ENCODE measurements at places on chromosomes 11 and 22. TPM values are rescaled to one million over a fixed set of nuclear protein-coding genes. Genes with fewer than 3 reads are reported as not detected.
A peak's percentile ranks its signal among the peaks of the same experiment; 100 is the strongest.

- peak overlapping the region; percentile 15 for H3K4me3 ChIP-seq
- DNase-seq: peak; percentile 95
- no peaks in the 10 kb centered on the region for H3K27me3 ChIP-seq
- H3K4me1 ChIP-seq: peaks cover 28% of the 10 kb centered on the region
Measured at GRCh38 chr11:29282088-29282487, 734.7 kb downstream of the KCNA4 start.

Gene HOATZ
- not detected for total RNA-seq

Gene INS
- not detected for total RNA-seq

GRCh38 chr11:67055812-67056211 is 835 bp upstream of the RHOD start:
- H3K27ac ChIP-seq: peak overlapping the region; percentile 98
- DNase-seq: peak; percentile 70
- H3K27me3 ChIP-seq: no peaks in the 10 kb centered on the region
- no peaks in the 10 kb centered on the region for H3K36me3 ChIP-seq
- peaks cover 48% of the 10 kb centered on the region for H3K4me1 ChIP-seq

- no peak overlapping the region for H3K27ac ChIP-seq
- no peaks in the 10 kb centered on the region for H3K36me3 ChIP-seq
- H3K4me3 ChIP-seq: no peak overlapping the region
Measured at GRCh38 chr11:80054582-80055165, 613.8 kb upstream of the TENM4 start.

Gene APOL6
- 6.7 TPM for total RNA-seq

DNA sequence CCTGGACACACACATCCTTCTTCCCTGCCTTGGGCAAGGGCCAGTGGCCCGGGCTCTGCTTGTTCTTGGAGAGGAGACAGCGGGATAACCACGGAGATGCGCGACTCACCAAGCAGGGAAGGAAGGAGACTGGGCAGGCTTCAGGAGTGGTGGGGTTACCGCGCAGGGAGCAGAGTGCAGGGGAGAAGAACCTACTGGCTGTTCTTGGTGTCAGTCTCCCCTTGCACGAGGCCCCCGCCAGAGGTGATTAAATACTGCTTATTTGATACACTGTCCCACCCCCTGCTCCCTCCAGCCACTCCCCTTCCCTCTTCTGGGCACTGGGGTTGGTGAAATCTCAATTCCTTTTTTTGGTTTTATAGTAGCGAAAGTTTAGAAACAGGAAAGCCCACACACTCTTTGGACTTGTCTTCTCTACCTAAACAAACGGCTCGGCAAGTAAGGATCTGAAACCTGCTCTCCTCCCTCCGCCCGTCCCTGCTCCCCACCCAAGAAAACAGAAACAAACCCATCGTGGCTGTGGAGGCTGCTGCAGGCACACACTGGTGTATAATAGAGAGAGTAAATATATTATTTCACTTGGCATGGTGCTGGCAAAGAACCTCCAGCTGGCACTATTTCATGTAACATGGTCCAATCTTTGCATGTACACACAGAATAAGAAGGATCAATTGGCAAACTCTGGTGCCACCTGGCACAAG is 10.8 kb downstream of the LARGE2 start:
- no peak overlapping the region for H3K4me3 ChIP-seq
- no peaks in the 10 kb centered on the region for H3K27me3 ChIP-seq
- no peak overlapping the region for H3K27ac ChIP-seq
- H3K4me1 ChIP-seq: peaks cover 7% of the 10 kb centered on the region
- peak; percentile 21 for DNase-seq
- H3K36me3 ChIP-seq: no peaks in the 10 kb centered on the region

- H3K4me3 ChIP-seq: peak overlapping the region; percentile 90
- peaks cover 17% of the 10 kb centered on the region for H3K4me1 ChIP-seq
- no peak overlapping the region for H3K27ac ChIP-seq
- H3K36me3 ChIP-seq: no peaks in the 10 kb centered on the region
Measured at GRCh38 chr22:21866833-21867527, 465 bp downstream of the MAPK1 start.

Gene PKDREJ
- total RNA-seq: not detected

Gene FAM181B
- 0.23 TPM for total RNA-seq

Gene SCUBE1
- not detected for total RNA-seq

GRCh38 chr11:17850336-17850735 is 115.8 kb downstream of the KCNC1 start:
- no peak overlapping the region for H3K27ac ChIP-seq
- H3K4me1 ChIP-seq: peaks cover 26% of the 10 kb centered on the region
- no peaks in the 10 kb centered on the region for H3K27me3 ChIP-seq
- DNase-seq: no peak
- H3K4me3 ChIP-seq: no peak overlapping the region

- H3K36me3 ChIP-seq: no peaks in the 10 kb centered on the region
- H3K27ac ChIP-seq: no peak overlapping the region
- no peaks in the 10 kb centered on the region for H3K4me1 ChIP-seq
- no peak overlapping the region for H3K4me3 ChIP-seq
- DNase-seq: peak; percentile 30
Measured at GRCh38 chr11:133134314-133135173, 397.8 kb downstream of the OPCML start.

GRCh38 chr22:30420347-30421125 is 5.0 kb upstream of the MTFP1 start:
- peaks cover 46% of the 10 kb centered on the region for H3K4me1 ChIP-seq
- peak overlapping the region; percentile 95 for H3K27ac ChIP-seq
- DNase-seq: peak; percentile 59

GRCh38 chr22:48926136-48926535 is 901.5 kb downstream of the BRD1 start:
- H3K4me1 ChIP-seq: no peaks in the 10 kb centered on the region
- no peak overlapping the region for H3K4me3 ChIP-seq

GRCh38 chr11:64252003-64252872 is 908 bp downstream of the PLCB3 start:
- DNase-seq: peak; percentile 77
- peak overlapping the region; percentile 85 for H3K4me3 ChIP-seq
- peaks cover 31% of the 10 kb centered on the region for H3K4me1 ChIP-seq

Gene AIFM3
- 1.5 TPM for total RNA-seq

Gene BSX
- total RNA-seq: not detected

DNA sequence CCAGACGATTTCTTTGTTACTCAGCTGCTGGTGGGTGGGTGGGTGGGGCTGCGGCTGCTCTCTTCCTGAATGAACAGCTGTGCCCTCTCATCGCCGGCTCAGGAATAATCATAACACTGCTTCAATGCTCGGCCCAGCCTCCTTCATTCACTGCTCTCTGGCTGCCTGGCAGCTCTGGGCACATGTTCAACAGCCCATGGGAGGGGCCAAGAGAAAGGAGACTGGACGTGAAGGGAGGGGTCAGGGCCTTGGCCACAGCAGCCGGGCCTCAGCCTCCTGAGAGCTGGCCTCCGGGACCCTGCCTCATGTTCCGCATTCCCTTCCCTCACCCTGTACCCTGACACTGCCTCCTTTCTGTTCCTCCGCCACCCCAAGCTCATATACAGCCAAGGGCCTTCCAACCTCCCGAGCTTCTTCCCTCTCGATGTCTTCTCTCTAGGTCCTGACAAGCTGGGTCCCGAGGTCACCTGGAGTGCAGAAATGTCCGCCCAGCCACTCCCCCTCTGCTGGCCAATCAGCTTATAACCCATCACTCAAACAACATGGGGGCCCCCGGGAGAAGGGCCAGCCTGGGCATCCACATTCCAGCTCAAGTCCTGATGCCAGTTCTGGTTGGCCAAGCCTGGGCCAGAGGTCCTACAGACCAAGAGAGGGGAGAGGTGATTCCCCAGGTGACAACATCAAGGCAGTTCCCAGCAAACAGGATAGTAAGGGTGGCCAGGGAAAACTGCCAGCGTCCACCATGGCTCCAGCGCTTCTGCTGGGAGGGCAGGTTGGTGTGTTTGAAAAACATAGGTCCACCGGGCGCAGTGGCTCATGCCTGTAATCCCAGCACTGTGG is 3.2 kb upstream of the CSDC2 start:
- no peak overlapping the region for H3K27ac ChIP-seq
- no peak overlapping the region for H3K4me3 ChIP-seq
- no peaks in the 10 kb centered on the region for H3K27me3 ChIP-seq
- no peaks in the 10 kb centered on the region for H3K36me3 ChIP-seq

DNA sequence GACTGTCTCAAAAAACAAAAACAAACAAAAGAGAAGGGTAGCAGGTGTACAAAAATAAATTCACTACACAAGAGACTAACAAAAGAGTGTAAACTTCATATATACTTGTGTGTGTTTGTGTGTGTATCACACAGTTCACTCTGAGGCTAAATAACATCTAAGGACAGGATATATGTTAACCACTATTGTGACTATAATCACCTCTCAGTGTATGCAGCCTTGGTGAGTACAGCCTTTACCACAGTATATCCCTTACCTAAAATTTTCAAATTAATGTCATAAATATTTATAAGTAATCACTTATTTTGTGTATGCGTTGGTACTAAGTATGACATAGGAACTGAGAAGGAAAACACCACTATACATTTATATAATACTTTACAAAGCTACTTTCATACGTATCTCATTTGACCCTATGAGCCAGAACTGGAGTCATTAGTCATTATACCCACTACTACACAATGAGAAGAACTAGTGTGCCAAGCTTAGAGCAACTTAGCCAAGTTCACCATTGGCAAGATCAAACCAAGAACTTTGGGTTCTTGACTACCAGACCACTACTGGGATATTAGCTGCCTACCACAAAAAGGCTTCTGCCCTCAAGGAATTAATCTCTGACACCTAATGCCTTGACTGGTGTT is 116.7 kb downstream of the SGSM3 start:
- no peaks in the 10 kb centered on the region for H3K36me3 ChIP-seq
- no peaks in the 10 kb centered on the region for H3K4me1 ChIP-seq
- H3K27me3 ChIP-seq: no peaks in the 10 kb centered on the region
- H3K4me3 ChIP-seq: no peak overlapping the region
- no peak for DNase-seq
- H3K27ac ChIP-seq: no peak overlapping the region

DNA sequence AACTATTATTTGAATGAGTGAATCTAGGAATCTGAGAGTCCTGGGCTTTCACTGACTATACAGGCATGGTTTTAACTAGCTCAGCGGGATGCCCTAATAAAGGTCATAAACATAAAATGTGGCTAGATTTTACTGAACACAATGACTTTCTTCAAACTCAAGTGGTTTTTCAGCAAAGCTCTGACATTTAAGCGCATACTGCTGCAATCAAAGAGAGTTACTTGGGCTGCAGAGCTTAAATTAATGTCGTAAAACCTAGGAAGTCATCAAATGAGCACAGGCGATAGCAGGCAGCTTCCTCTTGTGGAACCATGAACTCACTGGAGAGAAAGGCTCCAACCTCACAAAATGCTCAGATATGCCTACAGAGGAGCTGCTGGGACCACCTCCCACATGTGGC is 6.7 kb downstream of the CSNK2A3 start:
- no peaks in the 10 kb centered on the region for H3K27me3 ChIP-seq
- H3K27ac ChIP-seq: no peak overlapping the region
- H3K4me1 ChIP-seq: peaks cover 10% of the 10 kb centered on the region
- H3K36me3 ChIP-seq: no peaks in the 10 kb centered on the region
- H3K4me3 ChIP-seq: no peak overlapping the region

DNA sequence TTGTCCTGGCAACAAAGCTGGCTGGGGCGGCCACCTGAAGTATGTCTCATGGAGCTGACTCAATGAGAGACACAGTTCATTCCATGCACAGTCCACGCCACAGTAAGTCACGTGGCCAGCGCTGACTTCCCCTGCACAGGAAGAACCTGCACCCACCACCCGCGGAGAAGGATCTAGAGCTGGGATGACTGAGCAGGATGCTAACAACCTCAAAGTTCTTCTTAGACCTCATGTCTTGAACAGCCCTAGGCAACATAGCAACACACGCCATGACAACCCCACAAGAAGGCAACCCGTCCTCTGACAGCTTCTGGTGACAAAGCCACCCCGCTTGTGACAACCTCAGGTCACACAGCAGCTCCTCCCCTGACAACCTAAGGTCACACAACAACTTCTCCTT is 76.9 kb upstream of the B3GAT1 start:
- no peak for DNase-seq
- no peaks in the 10 kb centered on the region for H3K36me3 ChIP-seq
- no peaks in the 10 kb centered on the region for H3K4me1 ChIP-seq
- H3K27me3 ChIP-seq: peaks cover 4% of the 10 kb centered on the region
- H3K4me3 ChIP-seq: no peak overlapping the region

DNA sequence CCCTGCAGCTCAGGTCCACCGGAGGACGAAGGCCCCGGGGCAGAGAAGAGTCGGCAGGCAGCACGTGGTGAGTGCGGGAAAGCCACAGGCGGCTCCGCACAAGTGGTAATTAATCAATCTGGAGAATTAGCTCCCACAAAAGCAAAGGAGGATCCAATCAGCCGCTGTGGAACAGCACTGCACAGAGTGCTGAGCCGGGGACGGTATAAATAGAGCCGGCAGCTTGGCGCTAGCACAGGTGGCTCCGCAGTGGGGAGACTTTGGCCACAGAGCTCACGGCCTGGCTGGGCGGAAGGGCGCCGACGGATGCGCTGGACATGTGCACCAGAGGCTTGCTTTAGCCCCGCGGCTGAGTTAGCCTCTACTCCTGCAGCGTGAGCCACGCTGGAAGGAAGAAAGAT is 48.9 kb downstream of the IGSF9B start:
- H3K4me3 ChIP-seq: no peak overlapping the region
- no peaks in the 10 kb centered on the region for H3K27me3 ChIP-seq
- H3K4me1 ChIP-seq: no peaks in the 10 kb centered on the region

- H3K27ac ChIP-seq: no peak overlapping the region
- peaks cover 78% of the 10 kb centered on the region for H3K36me3 ChIP-seq
- DNase-seq: no peak
- H3K4me3 ChIP-seq: no peak overlapping the region
- no peaks in the 10 kb centered on the region for H3K27me3 ChIP-seq
Measured at GRCh38 chr11:68598816-68599653, 85.3 kb upstream of the GAL start.

DNA sequence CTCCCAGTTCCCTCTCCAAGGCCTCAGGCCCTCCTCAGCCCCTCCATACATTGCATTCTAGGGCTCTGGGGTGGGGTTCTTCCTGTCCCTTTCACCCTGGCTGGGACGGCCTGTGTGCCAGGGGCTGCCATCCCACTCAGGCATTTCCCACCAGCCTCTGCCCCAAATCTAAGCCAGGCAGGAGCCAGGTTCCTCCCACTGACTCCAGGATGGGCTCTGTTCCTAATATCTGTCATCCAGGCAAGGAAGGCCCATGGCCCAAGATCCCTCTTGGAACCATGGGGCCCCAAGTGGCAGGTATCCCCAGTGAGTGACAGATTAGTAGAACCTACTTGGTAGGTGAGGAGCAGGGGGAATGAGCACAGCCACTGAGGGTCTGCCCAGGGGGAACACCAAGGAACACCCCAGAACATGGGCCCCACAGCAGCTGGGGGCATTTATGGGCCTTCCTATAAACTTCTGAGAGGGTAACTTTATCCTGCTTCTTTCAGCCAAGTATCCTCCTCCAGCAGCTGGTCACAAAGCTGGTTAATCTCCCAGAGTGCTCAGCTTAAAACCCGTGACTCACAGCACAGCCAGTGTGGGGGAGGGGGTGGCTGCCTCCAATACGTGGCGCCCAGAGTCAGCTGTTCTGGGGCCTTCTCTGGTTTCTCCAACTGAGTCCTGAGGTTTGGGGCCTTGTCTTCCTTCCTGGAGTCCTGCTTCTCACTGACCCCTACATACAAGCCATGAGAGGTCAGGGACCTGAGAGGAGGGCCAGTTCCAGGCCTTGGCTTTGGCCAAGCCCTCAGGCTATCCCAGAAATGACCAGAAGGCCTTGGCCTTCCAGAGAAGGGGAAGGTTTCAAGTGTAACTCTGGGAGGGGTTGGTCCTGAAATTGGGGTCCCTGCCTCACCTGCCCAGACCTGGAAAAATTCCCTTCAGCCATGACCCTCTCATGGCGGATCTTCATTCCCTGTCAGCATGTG is 19.9 kb upstream of the MYOD1 start:
- no peaks in the 10 kb centered on the region for H3K4me1 ChIP-seq
- H3K36me3 ChIP-seq: no peaks in the 10 kb centered on the region
- DNase-seq: peak; percentile 2
- H3K27ac ChIP-seq: no peak overlapping the region

Data from PC-3 (cell line).